Common myeloid progenitor, CD34-positive (primary cell): ENCODE measurements at places on chromosomes 7 and 10.
A peak's percentile ranks its signal among the peaks of the same experiment; 100 is the strongest.

- H3K27ac ChIP-seq, result no peak overlapping the region
- H3K4me3 ChIP-seq, result no peak overlapping the region
- no peaks in the 10 kb centered on the region for H3K27me3 ChIP-seq
These were observed 26.4 kb downstream of the HIF1AN start for GRCh38 chr10:100562008-100562672.

DNA sequence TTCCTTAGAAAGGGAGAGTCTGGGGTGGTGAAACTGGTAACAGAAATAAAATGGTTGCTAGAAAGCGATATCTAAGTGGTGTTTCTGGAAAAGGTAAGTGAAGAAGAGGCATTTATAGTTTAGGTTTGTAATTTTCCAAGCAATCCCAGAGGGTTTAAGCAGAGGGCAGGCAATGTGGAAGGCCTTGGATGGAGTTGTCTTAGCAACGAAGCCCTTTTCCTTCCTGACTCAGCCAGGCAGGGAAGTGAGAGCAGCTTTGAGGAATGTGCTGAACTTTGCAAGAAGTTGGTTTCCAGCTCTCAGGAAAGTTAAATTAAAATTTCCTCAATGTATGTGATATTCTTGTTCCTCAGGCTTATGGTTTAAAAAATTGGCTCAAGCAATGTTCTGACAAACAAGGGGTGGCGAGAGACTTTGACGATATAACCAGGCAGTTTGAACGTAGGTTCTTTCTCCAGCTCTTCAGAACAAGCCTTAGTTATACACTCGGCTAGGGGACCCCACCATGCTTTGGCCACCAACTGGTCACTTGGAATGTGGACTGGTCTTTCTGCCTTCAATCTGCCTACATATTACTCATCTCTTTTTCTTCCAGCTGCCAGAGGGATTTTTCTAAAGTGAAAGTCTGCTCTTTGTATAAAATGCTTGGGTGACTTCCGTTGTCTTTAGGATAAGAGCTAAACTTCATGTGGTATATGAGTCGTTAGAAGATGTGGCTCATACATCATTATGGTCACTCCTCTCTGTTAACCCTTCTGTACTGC, 66.9 kb upstream of the SLC25A13 start:
- H3K27ac ChIP-seq, result no peak overlapping the region
- no peaks in the 10 kb centered on the region for H3K4me1 ChIP-seq
- no peak overlapping the region for H3K4me3 ChIP-seq
- H3K27me3 ChIP-seq, result no peaks in the 10 kb centered on the region
- no peaks in the 10 kb centered on the region for H3K36me3 ChIP-seq

- H3K27me3 ChIP-seq, result peaks cover 3% of the 10 kb centered on the region
- no peak overlapping the region for H3K4me3 ChIP-seq
- H3K27ac ChIP-seq, result no peak overlapping the region
- no peaks in the 10 kb centered on the region for H3K4me1 ChIP-seq
These were observed 380.7 kb upstream of the SHH start for GRCh38 chr7:156192921-156193320.

GRCh38 chr10:31034098-31034909, 2.6 kb upstream of the ZNF438 start:
- H3K4me3 ChIP-seq, result no peak overlapping the region
- H3K36me3 ChIP-seq, result no peaks in the 10 kb centered on the region
- no peak overlapping the region for H3K27ac ChIP-seq
- no peaks in the 10 kb centered on the region for H3K27me3 ChIP-seq
- DNase-seq, result no peak
- H3K4me1 ChIP-seq, result peaks cover 8% of the 10 kb centered on the region

- H3K27me3 ChIP-seq, result no peaks in the 10 kb centered on the region
- peak; percentile 31 for DNase-seq
- H3K4me1 ChIP-seq, result peaks cover 29% of the 10 kb centered on the region
- H3K36me3 ChIP-seq, result no peaks in the 10 kb centered on the region
- no peak overlapping the region for H3K4me3 ChIP-seq
These were observed 62.7 kb downstream of the USP6NL start for GRCh38 chr10:11548768-11549099.

GRCh38 chr10:80471715-80472233, 17.7 kb downstream of the TSPAN14 start:
- no peak overlapping the region for H3K4me3 ChIP-seq
- peaks cover 11% of the 10 kb centered on the region for H3K4me1 ChIP-seq
- DNase-seq, result no peak
- peaks cover 10% of the 10 kb centered on the region for H3K36me3 ChIP-seq
- no peaks in the 10 kb centered on the region for H3K27me3 ChIP-seq
